ENCODE measurements at places on chromosomes 6 and 20.

DNA sequence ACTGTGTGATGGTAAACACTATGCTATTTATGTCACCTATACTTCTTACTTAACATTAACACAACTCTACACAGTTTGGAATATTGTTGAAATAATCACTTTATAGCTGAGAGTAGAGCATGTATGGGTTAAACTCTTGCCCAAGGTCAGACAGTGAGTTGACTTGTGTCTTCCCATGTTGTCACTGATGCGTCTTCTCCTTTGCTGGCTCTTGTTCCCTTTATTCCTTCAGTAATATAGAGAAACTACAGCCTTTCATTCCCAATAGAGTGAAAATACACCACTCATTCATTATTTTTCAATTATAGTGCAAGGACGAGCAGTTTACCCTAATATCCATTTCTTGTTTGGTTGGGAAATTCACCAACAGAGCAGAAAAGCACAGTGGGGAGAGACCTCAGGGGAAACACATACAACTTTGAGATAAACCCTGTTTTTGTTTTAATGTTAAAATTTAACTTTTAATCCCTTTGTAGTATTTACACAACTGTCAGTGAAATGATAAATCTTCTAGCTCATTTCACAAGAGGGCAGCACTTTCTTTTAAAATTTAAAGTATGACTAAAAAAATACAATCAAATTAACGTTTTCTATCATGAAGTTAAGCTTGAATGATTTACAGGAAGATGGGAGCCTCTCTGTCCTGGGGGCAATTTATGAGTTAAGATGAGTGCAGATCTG is 363.0 kb downstream of the UTRN start:
- DNase-seq, result no peak

GRCh38 chr6:163284151-163284550 is 130.4 kb upstream of the QKI start:
- DNase-seq, result no peak

DNA sequence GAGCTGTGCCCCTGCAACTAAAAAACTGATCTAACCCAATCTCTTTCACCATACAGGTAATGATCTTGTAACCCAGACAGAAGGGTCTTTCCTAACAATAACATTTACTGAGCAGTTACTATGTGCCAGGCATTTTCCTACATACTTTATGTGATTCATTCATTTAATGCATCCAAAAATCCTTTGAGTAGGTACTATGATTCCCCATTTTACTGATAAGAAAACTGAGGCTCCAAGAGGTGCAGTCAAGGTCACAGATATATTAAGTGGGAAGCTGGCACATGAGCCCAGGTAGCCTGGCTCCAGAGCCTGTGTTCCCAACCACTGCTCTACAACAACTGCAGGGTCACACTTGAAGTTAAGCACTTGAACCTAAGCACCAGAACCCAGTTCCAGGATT is 87.6 kb downstream of the NCR2 start:
- no peak for DNase-seq

DNA sequence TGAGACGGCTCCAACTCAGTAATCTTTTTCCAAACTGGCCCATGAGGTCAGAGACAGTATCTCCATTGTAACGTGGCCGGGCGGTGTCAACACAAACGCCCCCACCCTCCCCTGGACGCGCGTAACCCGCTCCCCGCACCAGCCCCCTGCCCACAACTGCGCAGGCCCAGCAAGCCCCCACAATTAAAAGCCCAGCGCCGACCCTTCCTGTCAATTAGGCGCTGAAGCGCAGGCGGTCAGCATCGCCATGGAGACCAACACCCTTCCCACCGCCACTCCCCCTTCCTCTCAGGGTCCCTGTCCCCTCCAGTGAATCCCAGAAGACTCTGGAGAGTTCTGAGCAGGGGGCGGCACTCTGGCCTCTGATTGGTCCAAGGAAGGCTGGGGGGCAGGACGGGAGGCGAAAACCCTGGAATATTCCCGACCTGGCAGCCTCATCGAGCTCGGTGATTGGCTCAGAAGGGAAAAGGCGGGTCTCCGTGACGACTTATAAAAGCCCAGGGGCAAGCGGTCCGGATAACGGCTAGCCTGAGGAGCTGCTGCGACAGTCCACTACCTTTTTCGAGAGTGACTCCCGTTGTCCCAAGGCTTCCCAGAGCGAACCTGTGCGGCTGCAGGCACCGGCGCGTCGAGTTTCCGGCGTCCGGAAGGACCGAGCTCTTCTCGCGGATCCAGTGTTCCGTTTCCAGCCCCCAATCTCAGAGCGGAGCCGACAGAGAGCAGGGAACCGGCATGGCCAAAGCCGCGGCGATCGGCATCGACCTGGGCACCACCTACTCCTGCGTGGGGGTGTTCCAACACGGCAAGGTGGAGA is at the start of the genes HSPA1A and HSPA1L:
Gene HSPA1A, plus strand, starts transcription at position 519 of the 814 bp plus-strand sequence. Its CDS starts 214 bp downstream, at position 733.
Gene HSPA1L, minus strand, starts transcription at position 259 of the 814 bp plus-strand sequence. CDS start 3,311 bp downstream, outside the sequence.
- peak; percentile 43 for DNase-seq

Measured in activated T-helper 1 cell treated with anti-CD3 and anti-CD28 coated beads, Interleukin-2, amount 50 U/mL, for 16 hours (primary cell).